Pons (tissue), 1 donor: ENCODE measurements at places on chromosomes 7 and 10.

DNA sequence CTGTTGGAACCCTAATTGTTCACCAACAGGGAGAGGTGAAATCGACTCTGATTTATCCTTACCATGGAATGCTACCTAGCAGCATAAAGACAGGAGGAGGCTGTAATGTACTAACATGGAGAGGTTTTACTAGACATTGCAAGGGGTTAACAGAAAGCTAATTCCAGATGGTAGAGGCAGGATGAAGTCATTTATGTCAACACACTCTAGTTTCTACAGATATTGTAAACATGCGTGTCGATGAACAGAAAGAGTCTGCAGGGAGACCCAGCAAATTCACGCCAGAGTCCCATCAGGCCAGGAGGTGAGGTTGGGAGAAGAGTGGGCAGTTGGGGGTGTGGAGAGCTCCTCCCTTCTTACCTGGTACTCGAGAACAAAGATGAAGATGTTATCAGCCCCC lies 7.0 kb downstream of the NPC1L1 start:
- no peak for DNase-seq

DNA sequence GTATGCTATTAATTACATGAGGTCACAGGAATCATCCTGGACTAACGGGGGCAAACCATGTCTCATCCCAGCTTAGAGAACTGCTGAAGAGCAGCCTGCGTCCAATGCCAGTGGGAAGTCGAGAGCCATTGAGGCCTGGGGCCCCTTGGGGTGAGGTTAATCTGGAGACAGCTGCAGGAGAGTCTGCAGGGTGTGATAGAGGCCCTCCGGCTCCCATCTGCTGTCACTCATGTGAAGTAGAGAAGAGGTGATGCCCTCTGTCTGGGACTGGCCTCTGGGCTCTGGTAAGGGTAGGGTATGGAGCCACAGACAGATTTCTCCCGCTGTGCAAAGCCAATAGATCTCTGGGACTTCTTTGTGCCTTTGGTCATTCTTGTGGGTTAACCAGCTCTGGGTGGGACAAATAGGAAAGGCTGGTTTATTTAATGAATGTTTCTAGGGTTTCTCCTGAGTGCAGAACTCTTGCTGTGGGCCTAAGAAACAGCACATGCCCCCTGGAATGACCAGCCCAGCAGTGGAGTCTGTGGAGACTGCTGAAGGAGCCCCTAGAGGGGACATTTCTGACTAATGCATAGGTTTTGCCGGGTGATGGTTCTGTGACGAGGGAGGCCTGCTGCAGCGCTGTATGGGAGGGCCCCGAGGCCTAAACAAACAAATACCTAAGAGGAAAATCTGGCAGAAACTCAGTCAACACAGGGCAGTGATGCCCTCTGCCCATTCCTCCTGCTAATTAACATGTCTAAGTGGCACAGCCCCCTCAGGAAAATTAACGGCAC lies 34.5 kb downstream of the CRHR2 start:
- no peak for DNase-seq

DNA sequence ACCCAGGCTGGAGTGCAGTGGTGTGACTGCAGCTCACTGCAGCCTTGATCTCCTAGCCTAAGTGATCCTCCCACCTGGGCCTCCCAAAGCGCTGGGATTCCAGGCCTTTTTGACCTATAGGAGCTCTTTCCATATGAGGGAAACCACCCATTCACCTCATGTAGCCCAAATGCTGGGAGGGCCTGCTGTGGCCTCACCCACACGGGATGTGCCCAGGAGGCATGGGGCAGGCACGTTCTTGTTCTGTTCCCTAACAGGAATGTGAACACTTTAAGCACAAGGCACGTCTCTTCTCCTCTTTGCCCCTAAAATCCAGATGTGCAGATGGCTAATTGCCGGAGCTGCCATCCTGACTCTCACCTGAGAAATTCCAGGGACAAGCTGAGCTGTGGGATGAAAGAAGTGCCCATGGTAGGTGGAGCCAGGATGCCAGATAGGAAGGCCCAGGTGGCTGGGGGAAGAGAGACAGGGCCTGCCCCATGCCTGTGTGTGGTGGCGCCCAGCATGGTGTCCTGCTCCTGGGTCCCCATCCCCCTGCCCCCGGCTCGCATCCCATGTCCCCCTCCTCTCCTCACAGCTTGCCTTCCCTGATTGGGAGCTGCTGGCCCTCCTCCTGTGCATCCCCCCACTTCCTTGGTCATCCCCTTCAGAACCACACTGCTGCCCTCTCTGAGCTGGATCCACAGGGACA lies 17.3 kb downstream of the CAMK2B start:
- DNase-seq: no peak

- peak; percentile 85 for DNase-seq
Measured at GRCh38 chr10:89301232-89301631, 614 bp upstream of the IFIT2 start.

DNA sequence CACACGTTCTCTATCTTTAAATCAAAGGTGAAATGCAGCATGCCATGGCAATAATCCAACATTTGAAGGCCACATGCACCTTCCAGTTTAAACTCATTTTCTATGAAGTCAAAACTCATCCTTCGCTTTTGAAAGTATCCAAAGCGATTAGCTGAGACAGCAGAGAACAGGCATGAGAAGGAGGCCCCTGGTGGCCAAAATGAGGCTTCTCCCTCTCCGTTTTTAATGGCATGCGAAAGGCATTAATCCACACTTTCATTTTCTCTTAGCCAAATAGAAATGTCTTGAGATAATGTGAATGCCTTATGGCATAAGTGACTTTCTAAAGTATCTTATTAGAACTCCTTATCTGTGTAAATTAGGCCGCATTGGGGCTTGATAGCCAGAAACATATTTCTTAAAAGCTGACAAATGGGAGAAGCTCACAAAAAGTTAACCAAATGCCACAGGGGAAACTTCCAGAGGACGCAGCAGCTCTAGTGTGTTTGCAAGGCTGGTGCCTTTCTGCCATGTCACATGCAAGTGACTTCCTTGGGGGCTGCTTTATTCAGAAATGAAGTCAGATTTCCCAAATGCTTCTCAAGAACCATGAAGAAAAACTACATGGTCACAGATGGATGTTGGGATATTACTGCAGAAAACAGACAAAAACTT lies 1189.6 kb downstream of the SORCS1 start:
- peak; percentile 41 for DNase-seq

GRCh38 chr10:31148951-31149350 lies 117.3 kb upstream of the ZNF438 start:
- no peak for DNase-seq

- DNase-seq: no peak
Measured at GRCh38 chr10:57018452-57018851, 657.4 kb upstream of the ZWINT start.

- no peak for DNase-seq
Measured at GRCh38 chr10:52105301-52105700, 208.8 kb upstream of the DKK1 start.

- no peak for DNase-seq
Measured at GRCh38 chr10:130231251-130231741, 95.1 kb downstream of the GLRX3 start.
